ENCODE measurements at places on chromosomes 13 and 19.

DNA sequence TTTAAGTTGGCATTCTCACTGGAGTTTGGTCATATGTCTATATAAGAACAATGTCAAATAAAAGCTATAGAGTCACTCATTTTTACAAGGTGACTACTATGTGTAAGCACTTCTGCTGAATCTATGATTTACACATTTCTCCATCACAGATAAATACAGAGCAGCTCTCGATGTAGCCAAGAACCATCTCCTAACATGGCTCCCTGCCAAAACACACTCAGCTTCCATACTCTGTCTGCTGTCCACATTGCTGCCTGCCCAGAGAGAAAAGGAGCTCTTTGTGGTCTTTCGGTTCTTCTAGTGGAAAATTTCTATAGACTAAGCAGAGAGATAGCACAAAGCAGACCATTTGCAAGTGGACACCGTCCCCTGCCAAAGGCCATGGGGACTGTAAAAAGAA lies 190.9 kb upstream of the KLF12 start:
- DNase-seq: no peak

GRCh38 chr13:100798739-100799361 lies 124.3 kb upstream of the TMTC4 start:
- DNase-seq: no peak

- DNase-seq: no peak
These were observed 787.7 kb downstream of the UQCRFS1 start for GRCh38 chr19:28425046-28425931.

- DNase-seq: no peak
These were observed 1.5 kb downstream of the HS6ST3 start for GRCh38 chr13:96091164-96092117.

- DNase-seq: no peak
These were observed 10.4 kb downstream of the LMNB2 start for GRCh38 chr19:2446381-2446780.

GRCh38 chr13:40207001-40207478 lies 459.4 kb downstream of the FOXO1 start:
- DNase-seq: no peak

DNA sequence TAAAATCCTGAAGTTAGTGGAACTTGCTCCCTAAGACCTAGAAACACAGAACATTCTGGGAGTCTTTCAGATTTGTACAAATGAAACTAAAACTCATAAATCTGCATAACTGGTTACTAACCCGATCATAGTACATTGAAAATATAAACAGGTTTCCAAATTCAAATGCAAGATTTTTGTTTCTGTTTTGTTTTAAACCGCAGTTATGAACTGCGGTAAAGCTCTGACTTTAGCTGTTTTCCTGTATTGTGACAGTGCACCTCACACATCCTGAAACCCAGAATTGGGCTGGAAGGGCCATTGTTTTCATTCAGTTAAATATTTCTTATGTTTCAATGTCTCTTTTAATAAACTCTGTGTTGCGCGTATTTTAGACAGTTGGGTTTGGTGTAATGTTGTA lies 204.7 kb downstream of the SHISA2 start:
- no peak for DNase-seq

DNA sequence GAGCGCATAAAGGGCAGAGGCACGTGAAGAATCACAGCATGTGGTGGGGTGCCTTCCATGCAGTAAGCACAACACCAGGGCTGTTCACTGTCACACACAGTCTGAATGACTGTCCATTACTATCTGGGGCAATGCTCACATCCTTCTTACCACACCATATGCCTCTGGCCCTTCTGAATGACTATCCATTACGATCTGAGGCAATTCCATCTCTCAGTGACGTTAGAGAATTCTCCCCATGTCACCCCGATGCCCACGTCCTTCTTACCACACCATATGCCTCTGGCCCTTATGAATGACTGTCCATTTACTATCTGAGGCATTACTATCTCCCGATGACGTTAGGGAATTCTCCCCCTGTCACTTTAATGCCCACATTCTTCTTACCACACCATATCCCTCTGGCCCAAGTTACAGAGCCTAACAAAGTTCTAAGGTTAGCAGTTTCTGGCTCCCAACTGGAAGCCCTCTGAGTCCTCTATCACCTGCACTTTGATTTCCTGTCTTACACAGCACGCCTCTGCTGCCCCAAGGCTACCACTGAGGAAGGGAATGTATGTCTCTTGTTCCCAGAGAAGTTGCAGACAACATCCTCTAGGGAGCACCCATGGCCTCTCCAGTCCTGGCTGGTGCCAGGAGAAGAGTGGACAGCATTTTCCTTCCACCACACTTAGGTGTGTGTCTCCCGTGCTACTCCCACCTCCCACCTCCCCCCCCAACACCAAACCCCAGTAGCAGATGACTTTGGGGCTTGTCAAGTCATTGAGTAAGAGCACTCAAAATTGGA lies 154.8 kb downstream of the COG6 start:
- no peak for DNase-seq

GRCh38 chr19:11418094-11418548 lies 993 bp downstream of the RGL3 start:
- DNase-seq: no peak

DNA sequence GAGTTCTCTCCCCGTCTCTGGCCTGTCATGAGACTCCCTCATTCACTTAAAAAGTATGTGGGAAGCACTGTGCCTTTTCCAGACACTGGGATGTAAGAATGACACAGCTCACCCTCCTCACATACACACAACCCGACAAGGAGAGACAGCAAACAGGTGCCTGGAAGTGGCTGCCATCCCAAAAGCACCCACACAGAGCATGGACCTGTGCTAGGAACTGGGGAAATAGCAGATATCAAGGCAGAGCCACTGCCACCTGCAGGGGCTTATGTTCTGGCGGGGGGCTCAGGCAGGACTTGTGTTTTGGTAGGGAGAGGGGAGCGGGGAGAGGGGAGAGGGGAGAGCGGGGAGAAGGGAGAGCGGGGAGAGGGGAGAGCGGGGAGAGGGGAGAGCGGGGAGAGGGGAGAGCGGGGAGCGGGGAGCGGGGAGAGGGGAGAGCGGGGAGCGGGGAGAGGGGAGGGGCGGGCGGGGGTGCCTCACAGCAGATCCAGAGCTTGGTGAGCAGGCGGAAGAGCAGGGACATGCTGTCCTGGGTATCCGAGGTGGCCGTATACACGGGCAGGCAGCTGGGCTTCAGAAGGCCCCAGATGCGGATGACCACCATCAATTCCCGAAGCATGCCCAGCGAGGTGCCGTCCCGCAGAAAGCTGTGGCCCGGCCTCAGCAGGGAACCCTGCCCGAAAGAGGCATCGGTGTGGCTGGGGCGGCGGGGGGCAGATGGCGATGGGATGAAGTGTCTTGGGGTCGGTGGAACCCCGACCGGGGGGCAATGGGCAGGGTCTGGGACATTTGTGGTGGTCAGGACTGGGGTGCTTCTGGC lies 12.2 kb downstream of the CFD start:
- no peak for DNase-seq
